NCI-H510A (cell line): ENCODE measurements at places on chromosomes 13 and 19.
A peak's percentile ranks its signal among the peaks of the same experiment; 100 is the strongest.

DNA sequence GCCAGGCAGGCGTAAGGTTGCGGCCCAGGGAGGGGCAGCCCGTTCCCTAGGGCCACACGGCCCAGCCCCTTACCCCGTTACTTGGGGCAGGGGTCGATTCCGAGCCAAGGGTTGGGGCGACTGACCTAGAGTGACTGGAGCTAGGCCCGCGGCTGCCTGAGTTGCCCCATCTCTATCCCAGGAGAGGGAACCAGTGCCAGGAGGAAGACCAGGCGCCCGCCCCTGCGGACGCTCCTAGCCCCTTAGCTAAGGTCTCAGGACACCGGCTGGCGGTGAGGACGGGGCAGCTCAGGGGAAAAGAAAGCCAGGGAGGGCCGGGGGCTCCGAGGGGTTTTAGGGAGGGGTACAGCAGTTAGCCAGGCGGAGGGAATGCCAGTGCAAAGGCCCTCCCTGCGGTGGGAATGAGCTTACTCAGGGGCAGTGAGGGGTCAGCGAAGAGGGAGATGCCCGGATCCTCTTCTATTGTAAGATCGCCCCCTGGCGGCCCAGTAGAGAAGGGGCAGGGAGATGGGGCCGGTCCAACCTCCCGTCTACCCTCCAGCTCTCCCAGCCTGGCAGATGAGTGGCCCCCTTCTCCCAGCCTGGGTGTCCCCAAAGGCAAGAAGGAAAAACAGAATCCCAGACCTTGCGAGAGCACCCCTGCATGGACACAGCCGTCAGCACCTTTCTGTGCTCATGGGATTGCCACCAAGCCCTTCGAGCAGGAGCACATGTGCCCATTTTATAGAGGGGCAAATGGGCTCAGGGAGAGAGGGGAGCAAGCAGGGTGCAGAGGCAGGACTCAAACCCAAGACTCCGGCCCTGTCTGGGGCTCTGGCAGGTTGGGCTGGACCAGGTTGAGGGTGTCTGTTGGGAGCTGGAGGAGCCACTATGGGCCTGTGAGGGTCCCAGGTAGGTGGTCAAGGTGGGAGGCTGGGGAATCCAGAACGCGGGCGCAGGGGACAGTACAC lies 16.3 kb downstream of the CILP2 start:
- no peak for DNase-seq

- no peak for DNase-seq
These were observed 29.7 kb upstream of the ALOX5AP start for GRCh38 chr13:30705680-30706079.

- no peak for DNase-seq
These were observed 1.3 kb downstream of the SNAPC2 start for GRCh38 chr19:7921302-7921966.

GRCh38 chr19:27736225-27736624 lies 1476.7 kb downstream of the UQCRFS1 start:
- no peak for DNase-seq

GRCh38 chr19:30135093-30135757 lies 193.2 kb downstream of the URI1 start:
- DNase-seq: no peak

- DNase-seq: no peak
These were observed 26.0 kb upstream of the CHST8 start for GRCh38 chr19:33595783-33596182.

GRCh38 chr19:658059-658839 lies 4.8 kb downstream of the RNF126 start:
- DNase-seq: no peak

DNA sequence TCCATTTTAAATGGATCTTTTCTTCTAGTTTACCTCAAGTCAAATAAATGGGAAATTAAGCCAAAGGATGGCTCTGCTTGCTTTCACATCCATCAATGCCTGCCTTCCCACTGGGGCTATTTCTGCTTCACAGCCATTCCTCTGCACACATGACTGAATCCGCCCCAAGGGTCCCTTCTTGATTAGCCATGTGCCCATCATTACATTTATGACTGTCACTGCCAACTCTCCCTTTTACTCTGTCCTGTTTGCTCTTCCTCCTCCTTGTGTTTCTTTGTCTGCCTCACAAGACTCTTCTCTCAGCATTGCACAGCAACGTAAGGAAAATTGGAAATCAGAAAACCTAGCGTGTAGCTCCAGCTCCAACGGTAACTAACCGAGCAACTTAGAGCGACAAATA lies 410.2 kb downstream of the TBC1D4 start:
- no peak for DNase-seq

GRCh38 chr19:13037161-13037560 lies 41.9 kb downstream of the NFIX start:
- no peak for DNase-seq

DNA sequence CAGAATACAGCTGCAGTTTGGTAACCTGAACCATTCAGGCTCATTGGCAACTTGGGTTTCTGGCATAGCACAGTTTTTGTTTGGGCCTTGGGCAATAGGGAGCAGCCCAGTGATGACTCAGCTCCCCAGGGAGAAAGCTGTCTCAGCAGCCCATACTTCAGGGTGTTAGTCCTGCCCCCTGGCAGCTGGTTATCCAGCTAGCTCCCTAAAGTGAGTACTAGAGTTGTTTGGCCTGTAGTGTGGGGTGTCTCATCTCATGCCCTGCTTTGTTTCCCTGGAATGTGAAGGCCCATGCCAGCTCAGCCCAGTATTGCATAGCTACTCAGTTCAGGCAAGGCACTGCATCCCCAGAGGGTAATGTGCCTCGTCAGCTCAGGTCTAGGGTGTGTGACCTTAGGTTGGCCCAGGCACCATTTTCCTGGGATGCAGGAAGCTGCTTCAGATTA lies 18.2 kb upstream of the ZNF543 start:
- DNase-seq: no peak

- DNase-seq: no peak
These were observed 10.3 kb upstream of the BICRA start for GRCh38 chr19:47598407-47599349.

- DNase-seq: no peak
These were observed 283.0 kb downstream of the SHISA2 start for GRCh38 chr13:25768838-25769237.

DNA sequence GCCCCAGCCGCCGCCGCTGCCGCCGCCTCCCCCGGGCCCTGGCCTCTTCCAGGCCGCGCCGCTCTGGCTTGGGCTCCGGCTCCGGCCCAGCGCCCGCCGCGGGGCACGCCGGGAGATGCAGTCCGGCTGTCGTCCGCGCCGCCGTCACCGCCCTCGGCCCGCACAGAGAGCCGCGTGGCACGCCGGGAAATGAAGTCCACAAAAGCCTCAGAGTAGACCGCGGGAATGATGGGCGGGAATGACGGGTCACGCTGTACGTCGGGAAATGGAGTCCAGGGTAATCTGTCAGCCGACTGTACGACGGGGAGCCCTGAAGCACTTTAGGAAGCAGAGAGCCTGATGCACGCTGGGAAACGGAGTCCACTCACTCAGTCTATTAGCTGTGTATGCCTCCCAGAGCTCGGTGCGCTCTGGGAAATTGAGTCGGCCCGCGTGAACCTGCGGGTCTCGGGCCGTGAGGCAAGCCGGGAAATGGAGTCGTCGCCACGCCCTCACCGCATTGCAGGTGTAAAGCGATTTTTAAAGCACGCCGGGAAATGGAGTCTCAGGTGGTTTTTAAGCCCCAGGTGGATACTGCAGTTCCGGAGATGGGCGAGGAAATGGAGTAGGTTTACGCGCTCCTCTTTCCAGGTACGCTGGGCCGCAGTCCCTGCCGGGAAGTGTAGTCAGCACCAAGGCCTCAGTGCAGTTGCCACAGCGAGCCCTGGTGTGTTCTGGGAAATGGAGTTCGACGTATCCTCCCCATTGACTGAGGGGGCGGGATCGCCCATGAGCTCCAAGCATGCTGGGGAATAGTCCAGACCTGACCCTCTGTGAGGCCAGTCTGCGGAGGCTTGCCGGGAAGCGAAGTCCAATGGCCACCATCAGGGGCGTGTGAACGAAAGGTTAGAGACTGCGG lies at the start of gene GSK3A:
Gene GSK3A (minus strand): TSS at position 91 of the 898 bp plus-strand sequence. CDS start 137 bp downstream, outside the sequence.
- peak; percentile 99 for DNase-seq

DNA sequence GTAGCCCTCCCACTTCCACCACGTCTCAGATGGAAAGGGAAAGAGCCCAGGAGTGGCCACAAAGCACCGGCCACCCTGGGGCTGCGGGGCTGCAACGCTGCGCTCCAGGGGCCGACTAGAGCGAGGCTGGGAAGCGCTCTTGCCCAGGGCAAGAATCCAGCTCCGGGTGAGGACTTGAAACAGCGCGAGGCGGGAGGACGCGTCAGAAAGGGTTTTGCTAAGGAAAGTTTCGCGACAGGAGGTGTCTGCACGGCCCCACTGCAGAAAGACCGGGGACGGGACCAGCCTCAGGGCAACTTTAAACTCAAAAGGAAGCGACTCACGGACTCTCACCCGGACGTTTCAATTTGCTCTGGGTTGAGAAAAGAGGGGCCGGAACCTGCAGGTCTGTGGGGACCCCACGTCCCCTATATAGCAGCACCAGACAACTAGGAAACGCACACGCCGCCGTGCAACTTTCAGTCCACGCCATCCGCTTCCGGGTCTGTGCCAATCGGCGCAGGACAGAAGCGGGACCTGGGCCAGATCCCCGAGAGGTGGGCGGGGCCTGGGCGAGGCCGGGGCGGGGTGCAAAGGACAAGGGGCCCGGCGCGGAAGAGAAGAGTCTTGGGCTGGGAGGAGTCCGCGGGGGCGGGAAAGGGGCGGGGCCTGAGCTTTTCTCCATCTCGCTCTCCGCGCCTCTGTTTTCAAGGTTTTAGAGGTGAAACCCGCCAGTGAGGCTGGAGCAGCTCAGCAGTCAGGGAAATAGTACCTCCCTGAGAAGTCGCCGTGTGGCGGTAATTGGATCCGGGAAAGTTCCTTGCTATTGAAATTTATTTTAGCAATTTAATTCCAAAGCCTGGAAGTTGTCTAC lies at the start of gene ZNF816:
Gene ZNF816 (minus strand): TSS at position 488 of the 853 bp plus-strand sequence. CDS start 6,792 bp downstream, outside the sequence.
- peak; percentile 85 for DNase-seq

DNA sequence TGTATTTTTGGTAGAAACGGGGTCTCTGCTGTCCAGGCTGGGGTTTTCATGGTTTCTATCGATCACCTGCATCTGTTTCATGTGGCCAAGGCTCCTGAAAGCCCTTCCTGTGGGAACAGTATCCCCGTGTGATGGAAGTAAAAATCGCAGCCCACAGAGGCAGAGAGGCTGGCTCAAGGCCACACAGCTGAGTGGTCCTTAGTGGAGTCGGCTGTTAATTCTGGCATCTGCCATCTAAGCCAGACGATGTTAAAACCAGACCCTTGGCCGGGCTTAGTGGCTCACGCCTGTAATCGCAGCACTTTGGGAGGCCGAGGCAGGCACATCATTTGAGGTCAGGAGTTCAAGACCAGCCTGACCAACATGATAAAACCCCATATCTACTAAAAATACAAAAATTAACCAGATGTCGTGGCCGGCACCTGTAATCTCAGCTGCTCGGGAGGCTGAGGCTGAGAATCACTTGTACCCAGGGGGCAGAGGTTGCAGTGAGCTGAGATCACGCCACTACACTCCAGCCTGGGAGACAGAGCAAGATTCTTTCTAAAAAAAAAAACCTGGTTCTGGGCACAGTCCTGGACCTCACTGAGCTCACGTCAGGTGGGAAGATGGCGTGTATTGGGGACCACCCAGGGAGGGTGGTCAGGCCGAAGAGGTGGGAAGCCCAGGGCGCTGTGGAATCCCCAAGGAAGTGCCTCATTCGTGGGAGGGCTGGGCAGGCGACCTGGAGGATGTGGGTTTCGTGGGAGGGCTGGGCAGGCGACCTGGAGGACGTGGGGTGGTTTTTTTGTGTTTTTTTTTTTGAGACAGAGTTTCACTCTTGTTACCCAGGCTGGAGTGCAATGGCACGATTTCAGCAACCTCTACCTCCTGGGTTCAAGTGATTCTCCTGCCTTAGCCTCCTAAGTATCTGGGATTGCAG lies 18.5 kb upstream of the MISP start:
- no peak for DNase-seq

DNA sequence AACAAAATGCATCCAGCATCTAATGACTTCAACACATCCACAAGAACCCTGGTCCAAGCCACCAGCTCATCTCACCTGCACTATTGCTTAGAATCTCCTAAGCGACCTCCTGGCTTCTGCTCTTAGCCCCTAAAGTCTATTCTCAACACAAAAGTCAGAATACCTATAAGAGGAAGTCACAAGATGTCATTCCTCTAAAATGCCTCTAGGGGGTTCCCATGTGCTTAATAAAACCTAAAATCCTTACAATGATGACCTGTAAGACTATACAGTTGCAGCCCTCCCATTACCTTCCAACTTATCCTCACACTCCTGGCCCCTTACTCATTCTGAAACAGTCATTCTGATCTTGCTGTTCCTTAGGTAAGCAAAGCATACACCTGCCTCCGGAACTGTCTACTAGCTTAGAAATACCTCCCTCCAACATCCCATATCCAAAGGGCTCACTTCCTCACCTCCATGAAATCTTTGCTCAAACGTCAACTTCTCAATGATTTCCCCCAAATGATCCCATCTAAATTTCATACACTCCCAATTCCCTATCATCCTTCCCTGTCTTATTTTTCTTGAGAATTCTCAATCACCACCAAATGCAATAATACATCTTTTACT lies 10.0 kb downstream of the ATP7B start:
- DNase-seq: no peak

GRCh38 chr19:55486043-55486970 lies 1.3 kb downstream of the NAT14 start:
- DNase-seq: no peak

- DNase-seq: no peak
These were observed 52.0 kb downstream of the COL4A1 start for GRCh38 chr13:110254751-110255553.

DNA sequence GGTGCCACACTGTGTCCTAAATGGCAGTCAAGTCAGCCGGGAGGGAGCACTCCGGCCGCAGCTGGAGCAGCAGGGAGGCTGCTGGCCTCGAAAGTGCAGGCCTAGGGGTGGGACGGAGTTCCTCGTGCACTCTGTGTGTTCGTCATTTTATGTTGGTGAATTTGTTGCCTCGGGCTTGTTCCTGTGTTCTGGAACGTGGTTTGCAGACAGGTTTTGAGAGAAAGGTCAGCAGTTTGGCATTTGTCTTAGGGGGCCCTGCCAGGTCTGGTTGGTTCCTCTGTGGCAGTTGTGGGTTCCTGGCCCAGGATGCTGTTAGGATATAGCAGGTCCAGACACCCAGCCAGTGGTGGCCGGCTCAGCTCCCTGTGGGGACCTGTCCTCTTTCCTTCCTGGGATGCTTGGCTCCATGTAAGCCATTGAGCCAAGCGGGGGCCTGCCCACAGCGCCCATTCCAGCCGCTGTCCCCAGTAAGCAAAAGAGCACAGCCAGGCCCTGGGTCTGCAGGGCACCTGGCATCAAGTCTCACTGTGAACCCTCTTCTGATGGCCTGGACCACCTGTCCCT lies 30.0 kb downstream of the MPHOSPH8 start:
- no peak for DNase-seq
